ENCODE measurements at places on chromosomes 6 and 20.
A peak's percentile ranks its signal among the peaks of the same experiment; 100 is the strongest.

GRCh38 chr6:165910184-165910966 lies 247.3 kb upstream of the PDE10A start:
- no peak for DNase-seq

GRCh38 chr6:135354407-135354806 lies 143.1 kb downstream of the AHI1 start:
- DNase-seq: no peak

DNA sequence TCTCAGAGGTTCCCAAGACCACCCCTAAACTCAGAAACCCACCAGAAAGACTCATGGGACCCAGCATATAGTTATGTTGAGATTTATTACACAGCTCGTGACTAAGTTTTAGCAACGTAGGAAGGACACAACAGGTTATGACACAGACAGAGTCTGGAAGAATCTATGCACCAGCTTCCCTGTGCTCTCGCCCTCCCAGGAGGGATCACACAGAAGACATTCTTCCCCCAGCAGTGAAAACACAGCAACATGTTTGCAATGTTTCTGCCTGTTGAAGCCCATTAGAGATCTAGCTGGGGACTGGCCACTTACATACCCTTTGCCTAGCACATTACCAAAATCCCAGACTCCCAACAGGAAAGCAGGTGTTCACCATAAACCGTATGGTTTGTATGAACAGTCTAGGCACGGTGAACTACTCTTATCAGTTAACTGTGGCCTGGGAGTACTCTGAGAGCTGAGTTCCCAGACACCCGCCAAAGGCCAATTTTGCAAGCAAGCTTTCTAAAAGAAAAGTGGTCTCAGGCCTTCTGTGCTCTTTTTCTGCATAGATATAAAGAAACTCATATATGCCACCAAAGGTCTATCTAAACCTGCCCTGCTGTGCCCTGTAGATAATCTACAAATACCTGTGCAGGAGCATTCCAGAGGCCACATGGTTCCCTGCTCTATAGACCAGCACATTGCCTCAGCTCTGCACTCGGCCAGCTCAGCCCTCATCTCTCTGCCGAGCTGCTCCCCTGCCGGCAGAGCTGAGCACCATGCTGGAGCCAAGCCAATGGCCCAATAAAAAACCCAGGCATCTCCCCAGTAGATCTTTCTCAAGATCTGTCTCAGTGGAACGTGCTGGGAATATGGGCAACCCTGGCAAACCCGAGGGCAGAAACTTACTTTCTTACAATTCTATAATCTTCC lies 69.6 kb upstream of the SMIM28 start:
- no peak for DNase-seq

DNA sequence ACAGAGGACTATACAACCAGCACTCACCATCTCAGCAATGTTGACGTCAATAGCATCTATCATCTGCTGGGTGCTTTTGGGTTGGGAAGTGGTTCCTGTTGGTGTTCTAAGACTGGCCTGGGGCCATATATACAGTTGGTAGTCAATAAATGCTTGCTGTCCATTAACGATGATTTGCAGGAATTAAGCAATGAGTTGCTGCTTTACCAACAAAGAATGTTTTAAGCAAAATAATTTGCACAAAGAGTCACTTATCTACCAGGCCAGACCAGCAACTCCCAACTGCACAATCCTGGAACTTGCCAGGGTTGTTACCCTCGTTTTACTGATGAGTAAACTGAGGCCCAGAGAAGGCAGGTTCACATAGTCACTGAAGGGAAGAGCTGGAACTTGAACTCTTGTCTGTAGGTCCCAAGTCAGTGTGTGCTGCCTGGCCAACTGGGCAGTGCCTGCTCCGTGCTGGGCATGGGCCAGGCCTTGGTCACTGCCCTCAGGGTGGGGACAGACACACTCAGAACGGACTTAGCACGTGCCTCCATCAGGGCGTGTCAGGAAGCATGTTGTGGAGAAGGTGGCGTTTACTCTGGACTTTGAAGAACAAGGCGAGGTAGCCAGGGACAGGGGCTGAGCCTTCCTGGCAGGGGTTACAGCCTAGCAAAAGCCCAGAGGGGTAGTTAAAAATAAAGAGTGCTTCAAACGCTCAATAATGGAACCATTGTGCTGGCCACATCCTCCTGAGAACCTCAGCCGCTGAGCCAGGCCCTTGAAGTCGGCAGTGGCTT lies 2.5 kb upstream of the SRC start:
- no peak for DNase-seq

- no peak for DNase-seq
Observed at GRCh38 chr6:165686596-165687365, 23.7 kb upstream of the PDE10A start.

- no peak for DNase-seq
Observed at GRCh38 chr20:3818155-3819151, 1.9 kb upstream of the AP5S1 start.

- DNase-seq: no peak
Observed at GRCh38 chr6:108748055-108748454, 100.2 kb upstream of the ARMC2 start.

GRCh38 chr20:64232794-64233193 lies 22.8 kb upstream of the PCMTD2 start:
- DNase-seq: no peak

DNA sequence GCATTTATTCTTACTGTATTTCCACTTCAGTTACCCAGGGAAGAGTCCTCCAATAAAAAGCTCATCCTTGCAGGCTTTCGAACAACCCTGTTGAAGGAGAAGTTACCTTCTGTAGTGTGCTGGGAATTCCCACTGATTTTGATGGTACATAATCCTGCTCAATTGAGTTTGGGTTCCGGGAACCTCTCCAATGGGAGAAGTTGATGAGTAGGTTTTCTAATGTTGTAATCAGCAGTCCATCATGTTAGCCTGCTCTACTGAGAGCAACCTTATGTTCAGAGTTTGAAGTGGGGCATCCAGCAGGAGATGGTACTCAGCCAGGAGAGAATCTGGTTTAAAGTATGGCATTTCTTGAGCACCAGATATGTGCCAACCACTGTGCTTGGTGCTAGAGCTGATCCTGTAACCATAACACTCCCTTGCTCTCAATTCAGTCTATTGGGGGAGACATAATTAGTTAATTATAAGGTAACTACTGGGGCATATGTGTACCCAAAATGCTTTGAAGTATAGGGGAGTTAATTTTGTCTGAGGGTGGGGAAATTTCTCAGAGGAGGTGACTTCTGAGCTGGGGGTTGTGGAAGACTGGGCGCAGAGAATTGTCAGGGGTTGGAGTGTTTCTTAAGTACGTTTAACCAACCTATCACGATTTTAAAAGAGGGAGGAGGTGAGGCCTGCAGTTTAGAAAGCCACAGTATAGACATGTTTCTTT lies 2.1 kb downstream of the TOP1 start:
- DNase-seq: no peak

DNA sequence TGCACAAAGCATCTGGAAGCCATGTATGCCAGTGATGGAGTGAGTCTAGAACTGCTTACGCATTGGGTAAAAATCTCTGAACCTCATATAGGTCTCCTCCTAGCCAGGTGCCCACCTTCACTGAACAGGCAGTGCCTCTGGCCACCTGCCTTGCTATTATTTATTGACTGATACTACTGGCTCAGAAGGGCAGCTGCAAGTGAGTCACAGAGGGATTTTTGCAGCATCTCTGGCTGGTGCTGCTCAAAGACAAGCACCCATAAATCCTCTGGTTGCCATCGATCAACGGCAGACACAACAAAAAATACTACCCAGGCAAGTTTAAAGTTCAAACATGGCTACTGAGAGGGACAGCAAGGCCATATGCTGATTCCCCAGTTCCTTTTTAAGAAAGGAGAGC lies 279.4 kb downstream of the UBE3D start:
- DNase-seq: no peak

- no peak for DNase-seq
Observed at GRCh38 chr6:79231666-79232065, 2.8 kb downstream of the HMGN3 start.

GRCh38 chr6:31125586-31126363 lies 5.5 kb upstream of the CDSN start:
- no peak for DNase-seq

DNA sequence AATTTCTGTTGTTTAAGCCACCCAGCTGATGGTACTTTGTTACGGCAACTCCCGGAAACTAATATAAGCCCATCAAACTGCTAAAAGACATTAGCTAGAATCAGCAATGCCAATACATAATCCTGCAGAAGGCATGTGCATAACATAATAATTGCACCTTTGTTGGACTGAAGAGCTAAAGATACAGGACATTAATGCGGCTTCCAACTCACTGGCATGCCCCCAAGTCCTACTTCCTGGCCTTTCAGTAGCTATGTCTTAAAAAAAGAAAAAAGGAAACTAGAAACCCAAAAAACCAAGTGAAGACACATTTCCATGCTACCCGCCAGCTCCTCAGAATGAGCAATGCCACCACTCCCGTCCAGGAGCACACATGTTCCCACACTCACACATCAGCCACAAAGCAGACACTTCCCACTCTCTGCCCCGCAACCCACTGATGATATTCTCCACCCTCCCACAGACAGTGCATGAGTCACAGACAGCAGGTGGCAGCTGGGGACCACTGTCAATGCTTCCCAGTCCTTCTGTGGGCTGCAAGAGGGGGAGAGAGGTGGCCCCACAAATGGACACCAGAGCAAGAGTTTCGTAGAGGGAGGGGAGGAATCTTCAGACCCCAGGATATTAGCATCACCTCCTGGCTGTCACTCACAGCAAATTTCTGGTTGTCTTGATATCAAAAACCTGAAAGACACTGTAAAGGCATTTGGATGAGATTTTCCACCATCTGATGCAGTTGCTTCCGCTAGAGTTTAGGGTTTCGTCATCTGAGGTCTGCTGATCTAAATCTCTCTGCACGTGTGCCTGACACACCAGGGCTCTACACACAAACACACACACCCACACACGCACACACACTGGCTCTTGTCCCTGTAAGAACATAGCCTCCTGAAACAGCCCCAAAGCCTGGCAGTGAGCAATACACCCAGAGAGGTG lies 32.8 kb downstream of the GFOD1 start:
- DNase-seq: peak; percentile 71

DNA sequence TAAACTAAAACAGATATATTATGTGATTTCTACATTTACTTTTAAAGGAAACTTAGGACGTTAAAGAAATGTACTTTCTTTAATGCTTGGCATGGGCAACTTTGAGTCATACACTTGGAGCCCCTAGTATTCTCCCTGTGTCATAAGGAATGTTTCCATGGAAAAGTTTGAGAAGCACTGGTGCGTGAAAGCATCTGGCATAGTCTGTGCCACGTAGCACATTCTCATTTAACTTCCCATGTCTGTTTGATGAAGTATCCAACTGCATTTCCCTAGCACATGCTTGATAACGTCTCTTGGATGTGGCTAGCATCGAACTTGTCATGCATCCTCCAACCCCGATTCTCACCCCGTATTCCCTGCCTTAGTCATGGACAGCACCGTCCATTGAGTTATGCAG lies 172.0 kb downstream of the TBC1D7 start:
- no peak for DNase-seq

DNA sequence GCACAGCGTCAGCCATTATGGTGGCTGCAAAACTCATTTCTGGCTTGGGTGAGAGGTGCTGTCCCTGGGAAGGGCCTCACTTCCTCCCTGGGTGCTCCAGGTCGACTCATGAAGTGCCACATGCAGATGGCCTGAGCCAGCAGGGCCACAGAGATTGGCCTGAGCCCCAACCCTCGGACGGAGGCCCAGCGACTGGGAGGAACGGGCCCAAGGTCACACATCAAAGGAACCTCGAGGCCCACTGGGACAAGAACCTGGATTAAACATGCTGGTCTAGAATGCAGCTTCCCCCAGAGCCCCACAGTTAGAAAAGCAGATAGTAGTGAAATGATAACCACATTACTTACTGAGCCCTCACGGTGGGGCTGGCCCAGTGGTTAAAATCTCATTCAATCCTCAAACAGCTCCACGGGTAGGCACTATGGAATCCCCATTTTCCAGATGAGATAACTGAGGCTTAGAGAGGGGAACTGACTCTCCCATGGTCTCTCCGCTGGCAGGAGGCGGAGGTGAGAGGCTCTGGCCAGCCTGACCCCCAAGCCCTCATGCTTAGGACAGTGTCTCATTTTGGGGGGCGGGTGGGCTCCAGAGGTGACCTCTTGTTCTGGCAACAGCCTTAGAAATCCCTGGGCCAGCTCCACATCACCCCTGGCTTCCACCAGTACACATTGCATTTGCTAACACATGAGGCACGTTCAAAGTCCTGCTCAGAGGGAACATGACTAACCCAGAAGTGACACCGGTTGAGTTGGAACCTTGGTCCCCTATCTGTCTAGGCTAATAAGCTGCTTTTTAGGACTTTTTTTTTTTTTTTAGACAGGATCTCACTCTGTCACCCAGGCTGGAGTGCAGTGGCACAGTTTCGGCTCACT lies 53.0 kb downstream of the SRC start:
- DNase-seq: no peak

DNA sequence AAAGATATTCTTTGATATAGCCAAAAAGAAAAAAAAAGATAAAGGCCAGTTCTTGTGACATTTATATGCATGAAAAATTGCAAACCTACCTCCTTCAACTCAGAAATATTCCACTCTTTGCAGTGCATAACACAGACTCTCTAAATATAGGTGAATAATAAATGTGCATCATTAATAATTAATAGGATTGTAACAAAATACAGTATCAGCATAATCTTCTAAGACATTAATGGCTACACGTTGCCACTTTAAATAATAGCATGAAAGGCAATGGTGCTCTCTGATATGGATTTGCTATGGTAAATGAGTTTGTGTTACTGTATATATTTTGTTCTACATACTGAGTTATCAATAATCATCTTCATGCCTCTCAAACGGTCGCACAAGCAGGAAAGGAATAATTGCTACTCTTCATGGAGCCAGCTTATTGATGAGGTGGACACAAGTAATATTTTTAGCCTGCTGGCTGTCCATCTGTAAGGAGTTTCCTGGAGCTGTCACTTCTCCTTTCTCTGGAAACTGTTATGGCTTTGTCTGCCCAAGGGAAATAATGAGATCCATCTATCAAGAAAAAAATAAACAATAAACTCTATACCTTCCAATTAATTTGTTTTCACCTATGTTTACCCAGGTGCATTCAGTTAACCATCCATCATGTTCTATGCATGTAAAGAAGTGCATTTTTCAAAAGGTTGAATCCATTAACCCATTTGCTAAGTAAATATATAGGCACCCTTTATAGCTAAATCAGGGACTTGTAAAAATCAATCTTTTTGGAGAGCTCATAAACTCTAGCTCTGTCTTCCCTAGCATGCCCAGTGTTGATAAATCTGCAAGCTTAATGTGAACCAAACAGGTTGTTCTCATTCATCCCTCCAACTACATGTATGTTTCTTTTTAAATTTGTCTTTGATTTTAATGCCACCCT lies 253.0 kb downstream of the NKAIN2 start:
- no peak for DNase-seq
